Stimulated activated naive CD4-positive, alpha-beta T cell treated with Interleukin-2 at 50 U/mL for 16 hours (primary cell): ENCODE measurements at places on chromosomes 7 and 10.

GRCh38 chr10:124262234-124262865, 156.4 kb downstream of the OAT start:
- DNase-seq = no peak

GRCh38 chr10:35502692-35503091, 102.4 kb upstream of the GJD4 start:
- no peak for DNase-seq

GRCh38 chr10:121042342-121042741, 191.2 kb downstream of the WDR11 start:
- no peak for DNase-seq

DNA sequence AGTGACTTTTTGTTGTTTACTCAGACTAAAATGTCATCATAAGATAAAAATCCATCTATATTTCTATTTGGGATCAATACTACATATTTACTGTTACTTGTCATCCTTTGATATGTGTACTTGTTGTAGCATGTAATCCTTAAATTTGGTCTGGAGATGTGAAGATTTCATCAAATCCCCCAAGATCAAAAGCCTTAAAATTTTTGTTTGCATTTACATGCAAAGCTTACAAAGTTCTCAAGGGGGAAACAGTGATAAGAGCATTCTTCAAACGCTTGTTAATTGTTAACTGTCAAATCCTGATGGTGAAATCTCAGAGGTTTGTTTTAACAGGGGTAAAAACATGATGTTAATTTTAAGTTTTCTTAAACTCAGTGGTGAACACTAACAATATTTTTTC, 84.9 kb upstream of the SKAP2 start:
- no peak for DNase-seq

DNA sequence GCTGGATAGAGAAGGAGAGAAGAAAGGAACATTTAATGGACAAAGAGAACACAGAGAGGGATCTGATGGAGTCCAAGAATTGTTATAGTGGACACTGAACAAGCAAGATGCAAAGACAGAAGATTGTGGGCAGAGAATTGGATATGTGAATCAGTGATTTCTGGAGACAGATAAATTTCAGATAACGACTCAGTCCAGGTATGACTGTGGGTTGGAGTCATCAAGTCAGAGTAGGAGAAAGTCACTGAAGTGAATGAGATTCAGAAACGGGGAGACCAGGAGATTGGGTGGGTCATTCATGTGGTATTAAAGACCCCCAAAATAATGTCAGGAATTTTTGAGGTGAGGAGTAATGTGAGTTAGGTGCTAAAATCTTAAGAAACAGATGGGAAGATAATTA, 23.0 kb downstream of the ASB4 start:
- DNase-seq = no peak

DNA sequence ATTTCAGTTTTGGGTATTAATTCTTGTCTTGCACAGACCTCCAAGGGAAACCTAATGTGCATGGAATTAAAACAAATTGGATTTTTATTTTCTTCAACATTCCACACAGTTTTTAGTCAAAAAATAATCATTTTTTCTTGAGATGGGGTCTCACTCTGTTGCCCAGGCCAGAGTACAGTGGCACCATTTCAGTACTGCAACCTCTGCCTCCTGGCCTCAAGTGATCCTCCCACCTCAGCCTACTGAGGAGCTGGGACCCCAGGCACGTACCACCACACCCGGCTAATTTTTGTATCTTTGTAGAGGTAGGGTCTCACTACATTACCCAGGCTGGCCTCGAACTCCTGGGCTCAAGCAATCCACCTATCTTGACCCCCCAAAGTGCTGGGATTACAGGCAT, 4.9 kb downstream of the BAIAP2L1 start:
- no peak for DNase-seq

DNA sequence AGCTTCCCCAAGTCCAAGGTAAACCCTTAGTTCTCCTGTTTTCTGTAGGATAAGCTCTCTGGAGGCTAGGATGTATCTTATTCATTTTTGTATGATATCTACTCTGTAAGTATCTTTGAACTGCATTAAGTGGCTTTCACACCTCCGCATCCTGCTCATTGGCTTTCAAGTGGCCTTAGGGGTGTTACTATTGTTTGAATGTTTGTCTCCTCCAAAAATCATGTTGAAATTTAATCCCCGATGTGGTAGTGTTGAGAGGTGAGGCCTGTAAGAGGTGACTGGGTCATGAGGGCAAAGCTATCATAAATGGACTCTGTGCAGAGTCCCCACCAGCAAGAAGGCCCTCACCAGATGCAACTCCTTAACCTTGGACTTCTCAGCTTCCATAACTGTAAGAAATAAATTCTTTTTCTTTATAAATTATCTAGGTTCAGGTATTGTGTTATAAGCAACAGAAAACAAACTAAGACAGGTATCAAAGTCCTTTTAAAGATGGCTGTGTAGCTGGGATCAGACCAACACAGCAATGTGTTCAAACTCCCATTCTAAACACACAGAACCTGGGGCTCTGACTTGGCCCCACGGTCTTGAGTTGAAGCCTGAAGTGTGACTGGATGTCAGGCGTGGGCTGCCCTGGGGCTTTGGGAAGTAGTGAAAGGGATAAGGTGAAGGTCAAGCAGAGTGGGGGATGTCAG, 25.9 kb downstream of the TBXAS1 start:
- DNase-seq = no peak

DNA sequence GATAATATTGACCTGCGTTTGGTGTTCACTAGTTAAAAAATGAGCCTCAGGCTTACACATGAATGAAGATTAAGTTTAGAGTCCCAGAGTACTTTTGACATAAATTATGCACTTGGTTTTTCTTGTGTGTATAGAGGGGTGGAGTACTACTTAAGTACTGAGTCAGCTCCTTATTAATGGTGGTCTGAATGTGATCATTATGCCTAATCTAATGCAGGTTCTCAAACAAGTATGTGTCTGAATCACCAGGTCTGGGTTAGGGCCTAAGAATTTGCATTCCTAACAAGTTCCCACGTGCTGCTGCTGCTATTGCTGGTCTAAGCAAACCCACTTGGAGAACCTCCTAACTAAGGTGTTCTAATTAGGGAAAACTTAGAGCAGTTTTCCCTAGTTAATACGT, 30.7 kb upstream of the STOX1 start:
- no peak for DNase-seq

DNA sequence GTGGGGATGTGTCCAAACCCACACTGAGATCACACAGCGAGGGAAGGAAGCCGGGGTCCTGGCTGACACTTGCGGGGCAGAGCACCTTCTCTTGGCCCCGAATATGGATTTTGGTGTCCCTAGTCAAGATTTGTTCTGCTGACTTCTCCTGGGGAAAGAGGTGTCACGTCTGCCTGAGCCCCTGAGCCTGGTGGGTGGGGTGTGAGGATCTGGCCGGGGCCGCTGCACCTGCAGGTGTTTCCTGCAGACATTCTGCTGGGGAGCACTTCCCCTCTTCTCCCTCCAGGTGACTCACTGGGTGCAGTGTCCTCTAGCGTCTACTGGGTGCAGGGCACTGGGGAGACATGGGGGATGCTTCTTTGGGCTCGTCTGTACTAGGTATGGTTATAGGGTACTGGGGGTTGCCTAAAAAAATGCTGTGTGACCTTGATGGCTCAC, 99.2 kb downstream of the GRK5 start:
- DNase-seq = peak; percentile 56

DNA sequence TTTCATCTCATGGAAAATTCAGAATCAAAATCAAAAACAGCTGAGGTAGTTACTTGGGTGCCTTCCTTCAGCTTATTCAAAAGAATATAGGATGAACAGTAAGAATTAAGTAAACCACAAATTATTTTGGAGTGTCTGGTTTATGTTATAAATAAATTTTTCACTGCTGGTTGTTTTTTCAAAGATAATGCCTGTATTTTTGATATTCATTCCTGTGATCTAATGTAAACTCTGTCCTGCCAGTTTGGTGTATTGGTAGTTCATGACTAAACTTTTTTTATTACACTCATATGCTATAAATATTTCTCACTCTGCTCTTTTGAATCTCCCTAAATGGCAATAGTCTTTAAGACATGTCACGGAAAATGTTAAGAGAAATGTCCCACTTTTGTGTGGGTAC, 11.6 kb upstream of the RAB11FIP2 start:
- no peak for DNase-seq
